ENCODE measurements at places on chromosomes 6 and 20.

- no peak for DNase-seq
Observed at GRCh38 chr6:90008189-90008907, 114.1 kb downstream of the GJA10 start.

- no peak for DNase-seq
Observed at GRCh38 chr6:32764048-32764447, 716 bp upstream of the HLA-DQB2 start.

GRCh38 chr20:37337208-37337991 is 8.5 kb upstream of the SRC start:
- no peak for DNase-seq

- no peak for DNase-seq
Observed at GRCh38 chr6:121157906-121158305, 176.4 kb downstream of the TBC1D32 start.

GRCh38 chr6:98335594-98335993 is 498.8 kb upstream of the POU3F2 start:
- peak; percentile 70 for DNase-seq

DNA sequence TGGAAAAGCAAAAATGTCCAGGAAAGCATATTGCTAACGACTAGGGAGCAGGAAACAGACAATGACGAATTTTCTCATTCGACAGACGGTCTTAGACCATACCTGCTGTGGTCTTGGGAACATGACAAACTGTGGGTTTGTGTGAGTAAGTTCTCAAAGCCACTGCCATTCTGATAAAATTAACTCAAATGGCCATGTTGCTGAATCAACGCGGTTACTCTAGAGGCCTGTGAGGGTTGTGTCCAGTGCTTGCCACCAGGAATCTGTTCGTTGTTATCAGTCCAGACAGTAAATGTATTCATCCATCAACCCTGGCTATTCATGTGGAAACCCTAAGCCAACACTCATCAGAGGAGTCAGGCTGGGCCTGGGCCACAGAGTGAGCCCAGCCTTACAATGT is 124.3 kb downstream of the MYLK4 start:
- peak; percentile 71 for DNase-seq

DNA sequence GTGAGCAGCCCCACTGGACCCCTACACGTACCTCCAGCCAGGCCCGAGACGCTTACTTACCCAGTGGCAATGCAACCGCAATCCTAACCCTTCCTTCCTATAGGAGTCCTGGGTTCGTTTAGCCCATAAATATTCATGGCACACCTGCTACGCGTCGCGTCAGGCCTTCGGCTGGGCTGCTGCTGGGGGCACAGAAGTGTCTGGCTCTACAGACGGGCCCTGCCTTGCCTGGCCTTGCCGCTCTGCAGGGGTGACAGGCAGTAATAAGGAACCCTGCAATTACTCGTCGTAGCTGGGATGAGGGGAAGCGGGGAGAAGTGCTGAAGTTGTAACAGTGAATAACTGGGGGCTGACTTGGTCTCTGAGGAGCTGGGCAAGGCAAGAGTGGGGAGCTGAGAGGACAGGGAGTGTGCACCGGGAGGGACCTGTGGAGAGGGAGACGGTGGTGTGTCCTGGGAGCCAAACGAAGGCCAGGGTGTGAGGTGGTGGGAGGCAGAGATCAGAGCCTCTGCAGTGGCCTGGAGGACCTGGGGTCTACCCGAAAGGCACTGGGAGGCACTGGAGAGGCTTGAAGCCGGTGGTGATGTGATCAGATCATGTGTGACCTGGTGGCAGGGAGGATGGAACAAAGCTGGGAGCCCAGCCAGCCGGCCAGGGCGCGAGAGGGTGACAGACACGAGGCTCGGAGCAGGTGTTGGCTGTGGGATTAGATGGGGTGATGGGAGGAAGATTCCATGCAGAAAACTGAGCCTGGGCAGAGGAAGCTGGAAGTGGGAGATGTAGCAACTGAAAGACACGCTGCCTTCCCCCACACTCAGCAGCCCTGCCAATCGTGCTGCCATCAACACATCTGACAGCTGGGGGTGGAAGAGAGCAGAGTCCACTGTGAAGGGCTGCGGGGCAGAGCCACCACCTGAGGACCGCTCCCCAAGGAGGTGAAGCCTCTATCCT is 36.4 kb downstream of the PSMG4 start:
- peak; percentile 72 for DNase-seq

DNA sequence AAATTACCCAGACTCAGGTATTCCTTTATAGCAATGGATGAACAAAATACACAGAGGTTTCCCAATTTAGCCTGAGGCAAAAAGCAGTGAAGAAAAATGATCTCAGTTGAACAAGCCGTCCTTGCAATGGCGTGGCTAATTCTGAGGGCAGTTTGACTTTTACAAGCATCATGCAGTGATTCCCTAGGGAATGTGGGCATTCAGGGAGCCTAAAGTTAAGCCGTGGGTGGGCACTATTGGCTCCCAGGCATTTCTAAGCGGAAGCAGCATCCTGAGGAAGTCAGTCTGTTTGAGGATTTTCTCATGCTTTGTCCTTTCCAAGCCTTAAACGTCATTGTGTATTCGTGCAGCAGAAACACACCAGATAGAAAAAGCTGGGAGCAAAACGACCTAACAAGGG is 133.9 kb downstream of the MYLK4 start:
- DNase-seq = no peak

- DNase-seq = peak; percentile 92
Observed at GRCh38 chr20:22339091-22339881, 245.1 kb downstream of the FOXA2 start.

GRCh38 chr20:5211803-5212714 is 85.3 kb downstream of the CDS2 start:
- DNase-seq = no peak

GRCh38 chr20:45355209-45356084 is 7.2 kb upstream of the SDC4 start:
- DNase-seq = no peak

DNA sequence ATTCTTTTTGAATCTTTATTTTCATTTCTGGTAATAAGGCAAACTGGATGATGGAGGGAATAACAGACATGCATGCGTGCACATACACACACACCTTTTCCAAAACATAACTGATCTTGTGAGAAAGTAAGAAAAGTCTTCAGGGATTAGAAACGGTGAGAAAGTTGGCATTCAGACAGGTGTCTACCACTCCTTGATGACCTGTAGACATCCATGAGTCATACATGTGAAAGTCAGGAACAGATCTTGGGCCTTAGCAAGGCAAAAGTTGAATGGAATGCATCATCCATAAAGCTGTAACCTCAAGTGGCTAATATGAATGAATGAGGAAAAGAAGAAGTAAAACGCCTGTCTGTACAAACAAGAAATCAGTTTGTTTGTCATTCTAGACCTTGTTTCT is 97.3 kb downstream of the GRIK2 start:
- DNase-seq = no peak

- no peak for DNase-seq
Observed at GRCh38 chr20:24661255-24661654, 191.8 kb downstream of the SYNDIG1 start.

DNA sequence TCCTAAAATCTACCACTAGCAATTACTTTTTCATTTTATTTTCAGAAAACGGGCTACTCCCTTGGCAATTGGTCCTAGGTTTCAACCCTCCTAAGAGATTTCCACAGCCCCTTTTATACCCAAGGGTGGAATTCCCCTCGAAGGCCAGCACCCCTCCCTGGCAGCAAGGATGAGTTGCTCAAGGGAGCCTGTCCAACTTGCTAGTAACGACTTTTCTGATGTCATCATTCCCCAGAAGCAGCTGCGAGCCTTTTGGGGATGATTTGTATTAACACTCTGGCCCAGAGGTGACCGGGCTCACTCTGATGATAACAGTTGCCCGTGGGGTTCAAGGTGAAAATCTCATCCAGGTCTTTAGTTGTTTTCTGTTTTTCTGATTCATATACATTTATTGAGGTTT is 30.7 kb upstream of the NAA20 start:
- no peak for DNase-seq

Measured in eye (tissue), 1 donor.